Urinary bladder (tissue), 4 donors: ENCODE measurements at places on chromosomes 7 and 10.

- no peak for DNase-seq
Observed at GRCh38 chr10:49183596-49184542, 4.3 kb downstream of the TMEM273 start.

DNA sequence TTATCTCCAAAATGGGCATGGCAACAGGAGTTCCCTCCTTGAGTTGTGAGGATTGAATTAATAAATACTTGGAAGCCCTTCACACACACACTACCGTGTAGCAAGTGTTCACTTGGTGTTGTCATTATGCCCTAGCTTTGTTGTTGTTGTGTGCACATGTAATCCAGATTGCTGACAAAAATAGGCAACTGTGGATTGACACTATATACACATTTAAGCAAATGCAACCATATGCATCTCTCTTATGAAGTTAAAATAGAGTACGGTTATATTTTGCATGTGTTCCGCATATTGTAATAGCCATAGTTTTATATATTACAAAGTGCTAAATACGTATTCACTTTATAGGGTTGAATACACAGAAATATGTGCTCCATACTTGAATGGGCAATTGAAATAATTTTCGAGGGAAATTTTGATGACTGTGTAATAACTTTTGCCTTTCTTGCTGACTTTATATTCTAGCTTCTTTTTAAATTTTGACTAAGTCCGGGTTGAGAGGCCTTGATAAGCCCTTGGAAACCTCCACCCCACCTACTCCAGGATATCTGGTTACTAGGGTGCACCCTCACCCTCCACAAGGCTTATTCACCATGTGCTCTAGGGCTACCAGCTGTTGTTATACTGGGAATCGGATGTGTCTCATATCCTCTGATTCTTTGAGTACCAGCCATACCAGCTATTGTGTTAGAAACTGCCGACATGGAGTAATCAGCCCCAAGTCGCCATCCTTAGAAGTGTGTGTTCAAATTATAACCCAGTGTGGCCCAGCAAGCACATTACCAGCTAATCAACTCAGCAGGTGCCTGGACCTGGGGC lies 265.0 kb downstream of the CAMK1D start:
- DNase-seq = no peak

DNA sequence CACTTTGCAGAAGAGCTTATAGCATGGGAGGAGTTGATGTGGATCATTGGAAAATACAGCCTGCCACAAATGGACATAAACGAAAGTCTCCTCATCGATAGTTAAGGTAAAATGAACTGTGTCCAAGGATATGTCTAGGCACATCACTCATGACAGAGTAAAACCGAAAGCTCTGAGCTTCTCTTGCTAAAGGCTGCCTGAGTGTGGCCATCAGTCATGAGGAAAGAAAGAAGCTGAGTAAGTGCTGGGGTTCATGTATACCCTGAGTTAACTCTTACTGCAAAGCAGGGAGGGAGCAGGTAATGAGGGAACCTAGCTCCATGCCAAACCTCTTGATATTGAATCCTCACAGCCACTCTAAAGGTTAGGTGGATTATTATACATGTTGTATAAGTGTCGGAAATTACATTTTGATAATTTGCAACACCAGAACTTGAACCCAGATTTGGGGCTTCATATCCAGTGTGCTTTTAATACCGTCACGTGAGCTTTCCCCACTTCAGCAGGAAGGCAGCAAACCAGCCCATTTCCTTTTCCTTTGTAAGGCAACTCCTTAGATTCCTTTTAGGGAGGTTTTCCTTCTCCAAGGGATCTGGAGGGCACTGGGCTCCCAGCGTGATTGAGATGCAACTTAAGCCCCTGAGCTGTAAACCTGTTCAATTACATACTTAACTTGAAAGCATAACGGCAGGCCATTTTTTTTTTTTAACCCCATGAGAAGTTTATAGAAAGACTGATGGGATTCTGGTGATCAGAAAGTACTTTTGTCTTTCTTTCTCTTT lies 215.0 kb downstream of the PHF14 start:
- no peak for DNase-seq

DNA sequence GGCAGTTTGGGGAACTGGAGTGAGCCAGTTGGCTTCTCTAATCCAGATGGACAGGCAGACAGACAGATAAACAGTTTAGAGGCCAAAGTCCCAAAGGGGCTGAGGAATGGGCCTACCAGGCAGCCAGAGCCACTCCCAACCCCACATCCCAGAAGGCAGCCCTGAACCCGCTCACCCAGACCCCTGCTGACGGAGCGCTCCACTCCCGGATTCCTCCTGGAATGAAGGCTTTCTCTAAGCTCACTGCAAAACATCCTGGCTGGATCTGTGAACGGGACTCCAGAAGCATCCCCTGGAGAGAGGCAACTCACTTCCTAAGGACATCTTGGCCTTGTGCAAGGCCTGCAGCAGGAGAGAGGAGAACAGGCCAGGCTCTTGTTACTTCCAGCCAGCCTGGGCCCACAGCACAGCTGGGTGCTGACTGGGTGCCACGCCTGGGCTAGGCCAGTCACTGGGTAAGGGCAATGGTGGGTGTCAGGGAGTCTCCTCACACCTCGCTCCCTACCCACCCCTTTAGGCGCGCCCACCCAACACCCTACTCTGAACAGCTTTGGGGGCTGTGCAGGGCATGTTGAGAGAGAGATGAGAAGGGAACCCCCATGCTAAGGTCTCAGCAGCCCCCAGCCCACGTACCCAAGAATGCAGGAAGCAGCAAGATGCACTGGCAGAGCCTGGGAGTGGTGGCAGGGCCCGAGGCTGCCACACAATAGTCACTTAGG lies 168.6 kb upstream of the ZMIZ1 start:
- no peak for DNase-seq

- DNase-seq = no peak
Observed at GRCh38 chr7:50495746-50496145, 45.6 kb upstream of the FIGNL1 start.
